ENCODE measurements at places on chromosomes 6 and 20. TPM values are rescaled to one million over a fixed set of nuclear protein-coding genes. Genes with fewer than 3 reads are reported as not detected.

DNA sequence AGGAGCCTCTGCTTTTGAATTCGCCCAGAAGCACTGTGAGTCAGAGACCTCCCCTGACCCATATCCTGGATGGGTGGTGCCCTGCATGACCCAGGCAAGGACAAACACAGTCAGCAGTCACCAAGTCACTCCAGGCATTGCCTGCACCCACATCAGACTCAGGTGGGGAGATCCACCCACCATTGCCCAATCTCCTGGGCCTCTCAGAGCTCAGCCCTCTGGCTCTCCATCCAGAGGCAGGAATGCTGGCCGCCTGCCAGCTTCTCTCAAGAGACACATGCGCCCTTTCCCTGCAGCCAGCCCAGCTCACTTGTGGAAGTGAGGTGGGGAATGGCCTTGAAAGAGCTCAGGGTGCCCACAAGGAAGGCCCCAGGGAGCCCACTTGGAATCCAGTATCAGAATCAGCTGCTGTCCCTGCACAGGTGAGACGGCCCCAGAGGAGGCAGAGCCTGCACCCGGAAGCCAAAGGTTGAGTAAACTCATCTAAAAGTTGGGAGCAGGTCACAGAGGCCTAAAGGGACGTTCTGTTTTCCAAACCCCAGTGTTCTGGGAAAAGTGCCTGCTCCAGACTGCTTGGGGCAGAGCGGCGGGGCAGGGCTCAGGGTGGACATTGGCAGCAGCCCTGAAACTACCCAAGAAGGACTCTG lies 129.8 kb downstream of the PREX1 start:
- no peak for DNase-seq

DNA sequence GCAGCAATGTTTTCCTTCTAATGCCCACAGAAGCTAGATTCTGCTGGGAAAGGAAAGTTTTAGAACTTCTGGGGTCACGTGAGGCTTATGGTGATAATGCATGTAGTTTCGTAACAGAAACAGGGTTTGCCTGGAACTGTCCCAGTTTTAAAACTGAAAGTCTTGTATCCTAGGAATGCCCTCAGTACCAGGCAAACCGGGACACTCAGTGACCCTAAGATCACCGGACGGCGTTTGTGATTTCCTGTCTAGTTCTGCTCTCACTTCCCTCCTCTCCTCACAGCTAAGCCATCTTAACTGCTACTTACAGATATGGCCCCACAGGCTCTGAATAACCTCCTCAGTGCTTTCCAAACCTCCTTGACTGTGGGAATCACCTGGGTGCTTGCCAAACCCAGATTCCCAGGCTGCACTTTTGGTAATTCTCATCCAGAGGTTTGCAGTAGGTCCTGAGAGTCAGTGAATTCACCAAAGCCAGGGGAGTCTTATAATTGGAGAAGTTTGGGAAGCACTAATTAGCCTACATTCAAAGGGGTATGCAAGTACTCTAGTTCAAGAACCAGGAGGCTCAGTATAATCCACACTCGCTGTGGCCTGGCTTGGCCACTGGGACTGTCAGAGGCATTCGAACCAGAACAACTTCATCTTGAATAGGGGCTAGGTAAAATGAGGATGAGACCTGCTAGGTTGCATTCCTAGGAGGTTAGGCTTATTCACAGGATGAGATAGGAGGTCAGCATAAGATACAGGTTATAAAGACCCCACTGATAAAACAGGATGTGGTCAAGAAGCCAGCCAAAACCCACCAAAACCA lies 231.6 kb upstream of the MYLIP start:
- DNase-seq, result no peak

DNA sequence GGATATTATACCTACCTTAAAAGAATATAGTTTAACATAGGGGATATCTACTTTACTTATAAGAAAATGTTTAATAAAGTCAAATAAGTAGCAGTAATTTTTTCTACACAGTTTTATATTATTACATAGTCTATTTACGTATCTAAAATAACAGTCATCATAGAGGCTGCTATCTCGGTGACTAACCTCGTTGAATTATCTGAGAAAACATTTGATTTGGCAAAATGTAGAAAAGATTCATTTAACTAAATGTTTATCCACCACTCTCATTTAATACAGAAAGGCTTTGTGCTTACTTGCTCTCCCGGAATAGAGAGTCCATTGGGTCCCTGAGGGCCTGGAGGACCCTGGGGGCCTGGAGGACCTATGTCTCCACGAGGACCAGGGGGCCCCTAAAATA lies 103.6 kb downstream of the COL12A1 start:
- DNase-seq, result no peak

DNA sequence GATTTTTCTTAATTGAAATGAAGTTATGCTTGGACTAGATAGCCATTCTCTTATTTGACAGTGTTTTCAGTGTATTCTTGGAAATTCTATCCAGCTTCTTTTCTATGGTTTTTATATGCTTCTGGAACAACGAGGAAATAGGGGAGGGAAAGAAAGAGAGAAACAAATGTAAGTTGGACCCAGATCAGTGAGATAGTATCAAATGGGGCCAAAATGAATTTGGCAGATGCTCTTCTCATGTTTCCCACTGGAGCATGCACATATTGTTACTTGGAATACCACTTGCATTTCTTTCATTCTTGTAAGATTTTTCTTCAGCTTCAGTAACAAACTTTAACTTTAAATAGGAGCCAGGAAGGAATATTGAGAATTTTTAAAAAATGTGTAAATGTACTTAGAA lies 312.3 kb downstream of the PRL start:
- DNase-seq, result no peak

DNA sequence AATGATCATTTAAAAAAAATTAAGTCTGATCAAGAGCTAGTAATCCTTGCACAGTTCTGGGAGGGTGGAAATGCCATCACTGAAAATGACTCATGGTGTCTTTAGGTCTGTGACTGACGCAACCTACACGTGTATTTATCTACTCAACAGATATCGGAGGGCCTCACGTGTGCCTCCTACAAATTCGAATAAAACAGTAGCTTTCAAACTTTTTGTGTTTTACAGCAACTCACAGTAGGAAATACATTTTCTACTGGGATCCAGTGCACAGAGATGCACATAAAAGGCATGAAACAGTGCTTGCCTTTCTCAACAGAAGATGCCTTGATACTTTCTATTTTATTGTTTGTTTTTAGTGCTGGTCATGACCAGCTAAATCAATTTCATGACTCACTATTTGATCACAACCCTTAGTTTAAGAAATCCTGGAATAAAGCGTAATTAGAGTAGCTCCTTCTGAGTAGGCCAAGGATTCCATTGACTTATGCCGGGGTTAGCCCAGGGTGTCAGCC lies 210.0 kb upstream of the SNX9 start:
- DNase-seq, result no peak

DNA sequence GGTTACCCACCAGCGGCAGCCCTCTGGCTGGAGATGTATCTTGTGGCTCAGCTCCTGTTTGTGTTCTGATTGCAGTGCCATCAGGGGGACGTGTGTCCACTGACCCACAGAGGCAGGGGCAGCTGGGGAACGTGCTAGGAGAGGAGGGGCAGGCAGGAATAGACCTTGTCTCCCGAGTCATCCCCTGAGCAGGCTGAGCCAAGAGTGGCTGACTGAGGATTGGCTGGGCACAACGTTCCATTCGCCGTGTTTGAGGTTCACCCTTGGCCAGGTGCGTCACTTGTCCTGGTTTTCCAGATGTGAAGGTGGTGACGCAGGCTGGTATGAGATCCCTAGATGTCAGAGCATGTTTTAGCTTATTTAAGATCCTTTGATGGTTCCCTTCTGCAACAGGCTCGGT lies 57.7 kb downstream of the ADNP start:
- DNase-seq, result no peak

DNA sequence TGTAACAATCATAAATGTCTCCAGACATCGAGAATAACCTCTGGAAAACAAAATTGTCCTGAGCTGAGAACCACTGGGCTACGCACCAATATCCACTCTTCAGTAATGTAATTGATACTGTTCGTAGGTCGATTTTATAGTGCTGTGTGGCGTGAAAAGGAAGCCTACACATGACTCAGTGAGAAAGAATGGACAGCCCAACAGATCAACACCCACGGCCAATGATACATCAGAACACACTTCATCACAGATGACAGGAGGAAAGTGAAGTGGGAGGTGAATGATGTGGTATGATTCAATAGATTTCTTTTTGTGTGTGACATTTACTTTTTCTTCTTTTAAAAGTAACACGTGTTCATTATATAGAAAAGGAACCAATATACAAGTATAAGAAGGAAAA lies 93.5 kb downstream of the RPS12 start:
- DNase-seq, result no peak

Gene MAP7
- total RNA-seq, result 1.4 TPM

Gene SCRT2
- not detected for total RNA-seq

Gene SUMO4
- 7.2 TPM for total RNA-seq

Measured in activated T-cell treated with anti-CD3 and anti-CD28 coated beads, Interleukin-2, amount 50 U/mL, for 72 hours (primary cell).